HS-5 (cell line): ENCODE measurements at places on chromosomes 1 and 21.
A peak's percentile ranks its signal among the peaks of the same experiment; 100 is the strongest.

- DNase-seq = no peak
Observed at GRCh38 chr1:4587721-4588120, 66.7 kb upstream of the AJAP1 start.

DNA sequence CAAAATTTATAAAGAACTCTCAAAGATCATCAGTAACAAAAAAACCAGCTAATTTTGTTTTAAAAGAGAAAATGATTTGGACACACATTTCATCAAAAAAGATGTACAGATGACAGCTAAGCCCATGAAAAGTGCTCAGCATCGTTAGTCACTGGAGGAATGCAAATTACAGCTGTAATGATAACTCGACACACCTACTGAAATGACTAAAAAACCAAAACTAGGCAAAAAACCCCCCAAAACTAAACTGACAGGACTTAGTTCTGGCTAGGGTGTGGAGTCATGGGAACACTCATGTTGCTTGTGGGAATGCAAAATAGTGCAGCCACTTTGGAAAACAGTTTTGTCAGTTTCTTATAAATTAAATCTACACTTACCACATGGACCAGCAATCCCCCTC is 59.5 kb downstream of the CNIH3 start:
- no peak for DNase-seq

DNA sequence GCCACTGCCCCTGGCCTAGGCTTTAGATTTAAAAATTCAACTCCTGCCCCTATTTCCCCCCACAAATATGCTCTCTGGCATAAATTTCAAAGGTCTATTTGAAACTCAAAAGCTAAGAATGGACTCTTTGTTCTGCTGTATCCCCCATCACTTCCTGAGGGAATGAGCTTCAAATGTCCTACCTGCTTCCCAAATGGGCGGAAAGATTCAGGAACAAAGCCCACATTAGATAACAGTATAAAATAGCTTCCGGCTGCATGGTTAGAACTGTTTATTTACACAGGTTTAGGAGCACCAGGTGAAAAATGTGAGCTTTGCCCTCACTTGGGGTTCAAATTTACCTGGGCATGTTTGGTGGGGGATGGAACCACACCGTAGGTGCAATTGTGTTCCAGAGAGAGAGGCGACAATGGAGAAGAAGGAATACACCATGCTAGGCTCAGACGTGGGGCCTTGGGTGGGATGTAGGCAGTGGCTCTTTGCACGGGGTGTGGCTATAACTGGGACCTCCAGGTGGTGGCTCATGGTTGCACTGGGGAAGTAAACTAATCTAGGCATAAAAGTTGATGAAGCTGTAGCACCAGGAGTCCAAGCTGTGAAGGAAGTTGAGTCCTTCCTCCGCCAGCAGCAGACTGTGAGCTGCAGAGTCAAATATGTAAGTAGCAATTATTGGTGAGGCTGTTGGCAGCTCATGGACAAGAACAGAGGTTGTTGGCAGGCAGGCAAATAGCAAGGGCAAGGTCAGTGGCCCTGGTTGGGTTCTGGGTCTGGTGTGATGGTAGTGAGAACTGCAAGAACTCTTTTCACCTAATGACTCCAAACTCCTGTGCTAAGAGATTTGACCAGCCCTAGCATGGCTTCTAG is 41.5 kb upstream of the SRSF10 start:
- no peak for DNase-seq

DNA sequence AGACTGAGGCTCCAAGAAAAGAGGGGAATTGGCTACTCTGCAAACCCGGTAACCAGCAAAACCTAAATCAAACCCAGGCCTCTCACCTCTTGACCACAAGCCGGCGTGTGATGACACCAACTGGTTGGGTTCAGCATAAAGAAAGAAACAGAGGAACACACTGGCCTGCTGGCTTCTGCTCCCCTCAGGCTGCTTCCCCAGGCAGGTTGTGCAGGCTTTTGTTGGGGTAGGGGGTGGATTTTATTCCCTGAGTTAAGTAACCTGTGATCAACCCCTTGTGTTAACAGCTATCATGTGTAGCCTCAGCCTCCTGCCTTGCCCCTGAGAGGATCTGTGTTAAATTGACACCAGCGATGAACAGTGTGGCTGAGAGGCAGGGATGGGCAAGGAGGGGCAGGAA is 111.6 kb upstream of the ZBTB40 start:
- DNase-seq = no peak

- no peak for DNase-seq
Observed at GRCh38 chr1:32200226-32201010, at the start of gene CCDC28B. Gene CCDC28B (plus strand): TSS chr1:32200595. CDS start chr1:32201936, 1,341 bp downstream.

DNA sequence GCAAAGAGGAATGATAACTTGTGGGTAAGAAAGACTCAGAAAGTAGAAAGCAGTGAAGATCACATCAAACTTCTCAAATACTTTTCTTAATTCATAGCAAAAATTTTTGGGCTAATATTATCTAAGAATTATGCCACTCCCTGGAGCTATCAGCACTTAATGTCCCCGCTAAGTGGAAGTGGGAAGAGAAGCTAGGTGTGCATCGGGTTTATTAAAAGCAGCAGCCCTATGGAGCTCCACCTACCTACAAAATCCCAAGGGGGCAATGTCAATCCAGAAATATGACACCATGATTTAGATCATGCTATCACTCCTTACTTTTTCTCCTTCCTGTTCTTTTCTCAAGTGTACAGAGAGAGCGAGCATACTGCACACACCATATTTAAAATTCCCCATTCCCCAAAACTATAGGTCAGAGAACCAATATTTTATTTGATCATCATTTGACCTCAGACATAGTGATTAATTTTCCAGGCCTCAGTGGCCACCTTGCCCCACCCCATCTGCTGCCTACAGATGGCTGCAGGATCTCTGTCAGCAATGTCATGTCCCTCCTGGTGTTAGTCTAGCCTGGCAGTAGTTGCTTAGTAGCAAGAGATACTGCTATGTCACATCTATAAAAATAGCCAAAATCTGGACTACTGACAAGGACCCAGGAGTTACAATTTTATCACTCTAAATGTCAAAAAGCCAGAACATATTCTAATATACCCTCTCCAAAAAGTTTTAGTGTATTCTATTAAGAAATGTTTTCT is 66.6 kb downstream of the MAP3K21 start:
- DNase-seq = no peak

GRCh38 chr1:147084273-147085096 is 87.8 kb downstream of the PRKAB2 start:
- DNase-seq = peak; percentile 79

- no peak for DNase-seq
Observed at GRCh38 chr1:185914089-185914488, 179.9 kb downstream of the HMCN1 start.

- DNase-seq = no peak
Observed at GRCh38 chr1:96487971-96488370, 233.6 kb upstream of the PTBP2 start.

DNA sequence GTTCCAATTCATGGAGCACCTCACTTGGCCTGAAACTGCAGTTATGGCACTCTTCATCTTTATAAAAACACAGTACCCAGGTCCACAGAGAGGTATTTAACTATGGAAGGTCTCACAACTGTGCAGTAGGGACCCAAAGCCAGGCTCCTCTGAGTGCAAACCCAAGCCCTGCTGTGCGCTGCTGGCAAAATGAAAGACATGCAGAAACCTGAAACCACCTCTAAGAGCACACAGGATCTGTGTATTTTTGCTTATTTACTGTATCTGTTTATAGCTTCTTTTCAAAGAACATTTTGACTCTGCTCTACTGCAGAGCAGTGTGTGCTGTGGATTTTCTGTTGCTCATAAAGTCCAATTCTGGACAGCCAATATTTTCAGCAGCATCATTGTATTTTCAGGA is 166.6 kb downstream of the DSCAM start:
- no peak for DNase-seq

DNA sequence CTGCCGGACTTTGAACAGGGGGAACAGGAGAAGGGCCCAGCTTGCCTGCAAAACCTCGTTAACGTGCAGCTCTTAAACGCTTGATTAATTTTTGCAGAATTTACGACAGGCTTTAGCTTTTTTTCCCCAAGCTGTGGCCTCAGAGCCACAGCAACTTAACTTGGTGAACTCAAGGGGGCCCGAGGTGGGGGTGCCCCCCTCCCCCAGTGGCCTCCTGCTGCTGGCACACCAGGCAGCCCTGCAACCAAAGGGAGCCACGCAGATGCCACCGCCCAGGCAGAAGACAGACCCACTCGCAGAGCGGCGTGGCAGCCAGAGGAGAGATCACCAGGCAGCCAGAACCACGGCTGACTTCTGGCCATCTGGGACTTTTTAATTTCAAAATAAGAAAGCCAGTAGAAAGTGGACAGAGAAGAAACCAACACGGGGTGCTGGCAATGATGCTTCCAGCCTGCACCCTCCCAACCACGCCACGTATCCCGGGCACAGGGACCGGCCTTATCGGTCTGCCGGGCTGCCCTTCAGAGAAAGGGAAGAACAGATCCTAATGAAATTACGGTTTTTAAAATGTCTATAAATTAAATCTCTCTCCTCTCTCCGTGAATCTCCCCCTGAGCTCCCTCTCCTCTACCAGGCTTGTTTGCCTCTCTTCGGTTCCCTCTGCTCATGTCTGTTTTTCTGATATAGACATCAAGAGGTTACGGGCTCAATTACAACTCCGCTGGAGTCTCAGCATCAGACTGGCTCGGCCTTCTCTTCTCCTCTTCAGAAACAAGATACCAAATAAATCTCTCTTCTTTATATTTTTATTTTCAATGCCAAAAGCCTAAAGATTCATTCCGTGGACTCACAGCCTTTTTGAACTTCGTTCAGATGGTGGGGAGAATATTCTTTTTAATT is 6.4 kb downstream of the CASZ1 start:
- no peak for DNase-seq

GRCh38 chr1:180451504-180451903 is 50.9 kb downstream of the ACBD6 start:
- DNase-seq = no peak

GRCh38 chr1:17912491-17912890 is 157.4 kb downstream of the ACTL8 start:
- no peak for DNase-seq

DNA sequence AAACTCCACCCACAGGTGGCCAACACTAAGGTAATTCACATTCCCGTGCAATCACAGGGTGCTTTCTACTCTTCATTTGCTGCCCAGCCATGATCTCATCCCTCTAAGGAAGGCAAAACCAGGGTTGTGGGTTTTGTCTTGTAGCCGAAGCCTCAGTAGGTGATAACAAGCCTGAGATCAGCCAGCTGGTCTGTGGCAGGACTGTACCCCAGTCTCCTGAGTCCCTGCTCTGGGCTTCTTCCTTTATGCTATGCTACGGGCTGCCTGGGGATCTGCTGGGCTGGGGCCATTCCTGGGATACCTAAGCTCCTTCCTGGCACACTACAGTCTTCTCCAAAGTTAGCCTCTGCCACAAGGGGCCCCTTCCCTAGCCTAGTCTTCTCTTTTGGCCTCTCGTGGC is 9.8 kb downstream of the PPFIA4 start:
- no peak for DNase-seq

GRCh38 chr1:53653200-53653575 is 85.8 kb downstream of the GLIS1 start:
- no peak for DNase-seq

DNA sequence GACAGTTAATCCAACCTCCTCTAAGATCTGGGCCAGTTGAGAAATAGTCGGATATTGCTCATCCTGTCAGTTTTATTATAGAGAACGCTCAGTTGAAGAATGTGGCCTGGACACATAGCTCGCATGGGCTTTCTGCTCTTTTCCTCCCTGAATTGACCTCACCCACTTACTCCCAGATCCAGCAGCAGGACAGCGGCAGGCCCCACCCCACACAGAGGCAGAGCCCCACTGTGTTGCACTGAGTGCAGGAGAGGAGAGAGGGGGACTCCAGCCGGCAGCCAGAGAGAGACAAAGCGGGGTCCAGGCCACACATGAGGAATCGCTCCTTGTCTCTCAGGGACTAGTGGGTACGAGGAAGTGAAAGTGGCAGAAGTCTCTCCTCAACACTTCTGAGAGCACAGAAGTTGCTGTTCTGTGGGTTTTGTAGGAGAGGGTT is 78.6 kb downstream of the LAMC1 start:
- no peak for DNase-seq

GRCh38 chr1:58741678-58742553 is 41.9 kb downstream of the JUN start:
- no peak for DNase-seq

DNA sequence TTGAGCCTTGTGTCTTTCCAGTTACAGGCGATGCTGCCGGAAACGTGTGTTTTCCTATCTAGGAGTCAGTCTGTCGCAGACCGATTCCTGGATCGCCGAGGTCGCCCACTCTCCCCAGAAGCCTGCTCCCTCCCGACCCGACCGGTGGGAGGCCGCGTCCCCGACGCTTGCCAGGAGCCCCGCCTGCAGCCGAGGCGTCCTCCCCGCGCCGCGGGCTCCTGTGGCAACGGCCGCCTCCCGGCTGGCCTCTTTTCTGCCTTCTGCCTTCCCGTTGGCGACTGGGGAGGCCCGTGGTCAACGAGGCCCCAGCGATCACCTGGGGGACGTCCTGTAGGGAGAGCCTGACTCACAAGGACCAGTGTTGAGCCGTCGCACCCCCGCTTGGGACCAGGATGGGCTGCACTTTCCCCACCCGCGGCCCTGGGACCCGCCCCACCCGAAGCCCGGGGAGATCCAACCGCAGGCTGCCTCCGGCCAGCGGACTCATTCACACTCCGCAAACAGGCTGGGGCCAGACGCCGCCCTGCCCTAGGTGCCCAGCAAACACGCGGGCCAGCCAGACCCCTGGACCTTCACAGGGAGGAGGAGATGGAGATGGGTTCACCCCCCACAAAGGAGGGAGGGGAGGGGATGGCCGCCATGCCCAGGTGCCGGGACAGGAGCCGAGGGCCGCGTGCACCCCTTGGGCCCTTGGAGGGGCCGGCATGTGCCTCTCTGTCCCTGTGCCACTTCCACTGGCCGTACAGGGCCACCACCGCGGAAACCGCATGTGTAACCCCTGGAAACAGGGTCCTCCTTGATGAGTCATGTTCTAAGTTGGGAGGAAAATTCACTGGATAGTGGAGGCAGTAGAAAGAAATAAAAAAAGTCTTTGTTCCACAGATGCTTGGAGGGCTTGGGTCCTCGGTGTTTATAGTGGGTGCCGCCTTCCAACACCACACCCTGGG is 7.2 kb upstream of the COL6A1 start:
- no peak for DNase-seq

GRCh38 chr21:27759820-27760219 is 792.9 kb upstream of the ADAMTS5 start:
- no peak for DNase-seq

GRCh38 chr1:85692730-85693314 is 15.4 kb downstream of the ZNHIT6 start:
- DNase-seq = peak; percentile 32

DNA sequence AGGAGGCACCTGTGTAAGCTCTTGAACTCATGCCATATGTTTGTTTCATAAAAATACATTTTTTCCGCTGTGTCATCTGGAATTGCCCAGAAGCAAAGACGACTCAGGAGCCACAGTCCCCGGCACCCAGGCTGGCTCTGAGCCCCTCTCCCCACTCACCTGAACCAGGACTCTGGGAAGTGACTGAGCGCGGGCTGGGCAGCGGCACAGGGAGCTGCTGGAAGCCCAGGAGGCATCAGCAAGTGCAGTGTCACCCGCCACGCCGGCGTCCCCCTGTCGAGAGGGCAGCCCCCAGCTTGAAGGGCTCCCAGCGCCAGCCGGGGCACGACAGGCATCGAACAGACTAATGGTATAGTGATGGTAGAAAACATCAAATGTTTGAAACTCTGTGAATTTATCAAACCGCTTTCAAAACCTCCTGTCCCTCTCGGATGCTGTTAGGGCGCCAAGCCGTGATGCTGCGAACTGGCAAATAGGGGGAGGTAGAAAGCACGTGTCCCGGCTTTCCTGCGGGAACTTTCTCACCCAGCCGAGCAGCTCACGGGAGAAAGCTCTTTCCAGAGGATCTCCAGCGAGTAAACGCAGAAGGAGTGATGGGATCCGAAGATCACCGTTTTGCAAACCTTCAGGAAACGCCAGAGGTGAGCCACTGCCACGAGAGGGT is 57.8 kb upstream of the COL18A1 start:
- DNase-seq = no peak

- no peak for DNase-seq
Observed at GRCh38 chr1:204858363-204858821, 12.3 kb upstream of the NFASC start.
